ENCODE measurements at places on chromosomes 6 and 20. TPM values are rescaled to one million over a fixed set of nuclear protein-coding genes. Genes with fewer than 3 reads are reported as not detected.

BPIFB4 gene
- total RNA-seq: not detected

DNA sequence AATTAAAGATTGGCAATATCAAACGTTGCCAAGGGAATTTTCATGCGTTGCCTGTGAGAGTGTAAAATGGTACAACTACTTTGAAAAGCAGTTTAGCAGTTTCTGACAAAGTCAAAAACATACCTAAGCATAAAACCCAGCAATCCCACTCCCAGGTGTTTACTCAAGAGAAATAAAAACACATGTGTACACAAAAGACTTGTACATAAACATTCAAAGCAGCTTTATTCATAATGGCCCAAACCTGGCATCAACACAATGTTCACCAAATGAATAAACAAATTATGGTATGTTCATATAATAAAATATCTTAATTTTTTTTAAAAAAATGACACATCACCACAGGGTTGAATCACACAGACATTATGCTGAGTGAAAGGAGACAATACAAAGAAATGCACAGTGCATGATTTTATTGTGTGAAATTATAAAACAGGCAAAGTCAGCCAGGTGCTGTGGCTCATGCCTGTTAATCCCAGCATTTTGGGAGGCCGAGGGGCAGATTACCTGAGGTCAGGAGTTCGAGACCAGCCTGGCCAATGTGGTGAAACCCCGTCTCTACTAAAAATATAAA, 240.4 kb upstream of the MARCKS start:
- DNase-seq: no peak
- no peaks in the 10 kb centered on the region for H3K4me1 ChIP-seq
- H3K4me3 ChIP-seq: no peak overlapping the region
- no peak overlapping the region for H3K27ac ChIP-seq

LY6G5C gene
- 1.2 TPM for total RNA-seq

DNA sequence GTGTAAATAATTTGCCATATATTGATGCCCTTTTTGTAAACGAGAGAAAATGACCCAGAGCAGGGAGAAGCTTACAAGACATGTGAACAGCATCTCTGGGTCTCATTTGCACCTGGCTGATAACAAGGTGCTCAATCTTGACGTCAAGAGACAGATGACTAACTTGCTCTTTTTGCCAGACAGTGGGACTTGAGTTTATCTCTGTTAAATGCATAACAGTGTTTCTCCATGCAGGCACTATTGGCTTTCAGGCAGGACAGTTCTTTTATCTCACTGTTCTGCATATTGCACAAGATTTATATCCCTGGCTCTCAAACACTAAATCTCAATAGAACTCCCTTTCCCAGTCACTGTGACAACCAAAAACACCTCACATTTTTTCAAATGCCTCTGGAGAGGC, 56.4 kb downstream of the RFX6 start:
- DNase-seq: no peak
- H3K27ac ChIP-seq: no peak overlapping the region
- H3K4me1 ChIP-seq: no peaks in the 10 kb centered on the region
- no peaks in the 10 kb centered on the region for H3K36me3 ChIP-seq

DNA sequence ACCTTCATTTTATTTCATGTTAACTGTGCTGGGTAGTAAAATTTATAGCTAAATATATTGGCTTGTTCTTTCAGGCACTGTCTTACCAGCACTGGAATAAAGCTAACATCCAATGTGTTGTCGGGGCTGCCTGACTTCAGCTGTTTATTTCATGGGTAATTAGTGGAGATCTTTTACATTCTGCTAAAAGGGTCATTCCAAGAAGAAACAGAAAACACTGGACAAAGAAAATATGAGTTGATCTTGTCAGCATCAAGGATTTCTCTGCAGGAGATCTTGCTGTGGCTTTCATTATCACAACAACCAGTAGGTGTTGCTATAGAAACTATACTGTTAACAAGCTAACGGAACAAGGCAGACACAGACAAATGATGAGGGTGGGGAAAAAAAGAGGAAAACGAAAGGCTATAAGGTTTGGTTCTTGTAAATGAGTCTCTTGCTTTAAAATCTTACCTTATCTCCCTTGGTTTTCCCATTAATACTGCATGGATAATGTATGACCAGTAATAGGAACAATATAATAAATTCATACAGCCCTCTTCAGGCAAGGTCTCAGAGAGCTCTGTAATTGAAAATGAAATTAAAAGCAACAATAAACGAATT, 206.8 kb downstream of the SIM1 start:
- no peaks in the 10 kb centered on the region for H3K4me1 ChIP-seq
- H3K4me3 ChIP-seq: no peak overlapping the region
- H3K36me3 ChIP-seq: no peaks in the 10 kb centered on the region
- no peak overlapping the region for H3K27ac ChIP-seq
- no peak for DNase-seq
- no peaks in the 10 kb centered on the region for H3K27me3 ChIP-seq

GSTA2 gene
- total RNA-seq: not detected

DNA sequence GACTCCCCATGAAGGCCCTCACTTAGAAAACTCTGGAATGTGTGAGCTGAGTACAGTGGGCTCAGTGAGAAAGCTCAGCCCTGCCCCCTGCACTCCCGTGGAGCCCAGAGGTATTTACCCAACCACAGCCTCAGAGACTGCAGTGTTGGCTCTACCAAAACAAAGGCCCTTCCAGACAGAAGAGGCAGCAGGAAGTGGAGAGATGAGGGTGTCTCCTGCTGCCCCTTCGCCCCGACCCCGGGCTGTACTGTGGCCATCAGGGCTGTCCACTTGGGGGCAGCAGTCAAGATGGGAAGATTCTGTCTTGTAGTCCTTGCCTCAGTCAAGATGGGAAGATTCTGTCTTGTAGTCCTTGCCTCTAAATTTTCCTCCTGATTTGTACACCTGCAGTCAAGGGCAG, 341.3 kb downstream of the TAF4 start:
- H3K4me1 ChIP-seq: no peaks in the 10 kb centered on the region
- DNase-seq: no peak
- H3K36me3 ChIP-seq: no peaks in the 10 kb centered on the region
- peaks cover 14% of the 10 kb centered on the region for H3K27me3 ChIP-seq
- no peak overlapping the region for H3K4me3 ChIP-seq

SNPH gene
- 11.6 TPM for total RNA-seq

RFX6 gene
- not detected for total RNA-seq

GRCh38 chr20:44745598-44746366, at the start of gene KCNK15:
Gene KCNK15, plus strand, starts transcription at chr20:44745865. Its CDS starts 46 bp downstream, at chr20:44745911.
- peaks cover 17% of the 10 kb centered on the region for H3K27me3 ChIP-seq
- H3K4me1 ChIP-seq: peaks cover 12% of the 10 kb centered on the region
- peak; percentile 32 for DNase-seq
- no peaks in the 10 kb centered on the region for H3K36me3 ChIP-seq
- peak within 1 kb of the TSS; percentile 61 for H3K4me3 ChIP-seq

GRCh38 chr6:105781915-105782314, 304.2 kb upstream of the PRDM1 start:
- H3K4me1 ChIP-seq: no peaks in the 10 kb centered on the region
- DNase-seq: no peak
- H3K27ac ChIP-seq: no peak overlapping the region
- no peak overlapping the region for H3K4me3 ChIP-seq

GRCh38 chr6:2274981-2275891, 29.8 kb upstream of the GMDS start:
- no peaks in the 10 kb centered on the region for H3K4me1 ChIP-seq
- H3K36me3 ChIP-seq: peaks cover 4% of the 10 kb centered on the region
- DNase-seq: no peak

DNA sequence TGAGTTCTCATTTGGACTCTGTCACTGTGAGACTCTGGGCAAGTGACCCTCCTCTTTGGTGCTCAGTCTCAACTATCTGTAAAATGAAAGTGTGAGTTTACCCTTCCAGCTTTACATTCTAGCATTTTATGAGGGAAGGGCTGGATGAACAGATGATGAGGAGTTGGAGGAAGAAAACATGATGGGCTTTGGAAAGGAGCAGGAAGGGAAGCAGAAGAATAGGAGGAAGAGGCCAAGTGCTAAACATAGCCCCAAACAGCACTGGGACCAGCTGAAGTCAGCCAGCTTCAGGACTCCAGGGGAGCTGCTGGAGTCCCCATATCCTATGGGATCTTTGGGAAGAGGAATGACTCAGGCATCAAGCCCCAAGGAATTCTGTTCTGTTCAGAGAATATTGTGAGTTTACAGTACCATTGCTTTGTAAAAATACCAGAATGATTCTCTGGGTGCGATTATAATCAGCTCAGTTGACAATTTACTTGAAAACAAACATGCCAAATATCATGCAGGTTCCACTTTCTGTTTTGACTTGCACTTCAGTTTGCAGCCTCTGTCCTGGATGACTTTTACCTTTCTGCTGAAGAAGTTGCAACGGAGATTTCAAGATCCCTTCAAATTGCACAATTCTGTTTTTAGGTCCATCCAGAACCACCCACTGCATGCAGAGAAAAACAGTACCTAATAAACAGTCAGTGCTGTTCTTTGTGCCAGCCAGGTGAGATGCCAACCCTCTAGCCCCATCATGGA, 3.2 kb downstream of the CD40 start:
- H3K36me3 ChIP-seq: peaks cover 30% of the 10 kb centered on the region
- DNase-seq: no peak

DNA sequence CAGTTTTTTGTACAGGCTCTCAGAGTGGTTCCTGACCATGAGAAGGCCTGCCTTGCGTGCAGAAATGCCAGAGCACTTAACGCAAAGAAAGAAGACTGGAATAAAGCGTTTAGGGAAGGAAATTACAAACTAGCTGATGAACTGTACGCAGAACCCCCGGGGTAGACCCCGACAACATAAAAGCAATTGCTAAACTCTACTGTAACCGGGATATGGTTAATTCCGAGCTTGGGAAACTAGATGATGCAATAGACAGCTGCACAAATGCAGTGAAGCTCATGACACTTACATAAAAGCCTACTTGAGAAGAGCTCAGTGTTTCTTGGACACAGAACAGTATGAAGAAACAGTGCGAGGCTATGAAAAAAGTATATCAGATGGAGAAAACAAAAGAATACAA, 35.7 kb downstream of the CITED2 start:
- H3K4me3 ChIP-seq: no peak overlapping the region
- no peaks in the 10 kb centered on the region for H3K36me3 ChIP-seq
- H3K27ac ChIP-seq: peak overlapping the region; percentile 40
- H3K27me3 ChIP-seq: no peaks in the 10 kb centered on the region

GRCh38 chr6:157420497-157420896, 39.5 kb downstream of the ZDHHC14 start:
- no peak for DNase-seq
- no peak overlapping the region for H3K27ac ChIP-seq
- no peaks in the 10 kb centered on the region for H3K36me3 ChIP-seq
- H3K4me3 ChIP-seq: no peak overlapping the region
- no peaks in the 10 kb centered on the region for H3K27me3 ChIP-seq
- H3K4me1 ChIP-seq: no peaks in the 10 kb centered on the region

DTNBP1 gene
- total RNA-seq: 20.1 TPM

TRIM10 gene
- not detected for total RNA-seq

DNA sequence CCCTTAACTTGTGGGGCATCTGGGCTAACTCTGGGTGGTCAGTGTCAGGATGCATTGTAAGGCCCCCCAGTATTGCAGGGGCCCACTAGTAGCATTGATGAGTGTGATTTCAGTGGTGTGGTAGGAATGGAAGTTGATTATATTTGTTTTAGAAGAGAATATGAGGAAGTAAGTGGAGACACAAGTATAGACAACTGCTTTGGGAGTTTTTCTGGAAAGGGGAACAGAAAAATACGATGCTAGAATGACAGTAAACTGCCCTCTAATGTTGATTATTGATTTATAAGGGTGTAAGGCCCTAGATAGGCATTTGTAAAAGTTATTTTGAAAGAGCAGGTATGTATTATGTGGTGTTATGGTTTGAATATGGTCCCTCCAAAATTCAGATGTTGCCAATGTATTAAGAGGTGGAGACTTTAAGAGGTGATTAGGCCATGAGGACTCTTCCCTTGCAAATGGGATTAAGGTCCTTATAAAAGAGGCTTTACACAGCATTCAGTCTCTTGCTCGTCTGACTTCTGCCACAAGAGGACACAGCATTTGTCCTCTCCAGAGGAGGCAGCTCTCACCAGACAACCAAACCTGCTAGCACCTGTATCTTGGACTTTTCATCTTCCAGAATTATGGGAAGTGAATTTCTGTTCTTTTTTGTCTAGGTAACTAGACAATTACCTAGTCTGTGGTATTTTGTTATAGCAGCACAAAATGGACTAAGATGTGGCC, 135.9 kb upstream of the DTNBP1 start:
- no peak overlapping the region for H3K4me3 ChIP-seq
- no peak for DNase-seq
- H3K4me1 ChIP-seq: peaks cover 19% of the 10 kb centered on the region
- no peaks in the 10 kb centered on the region for H3K27me3 ChIP-seq
- H3K36me3 ChIP-seq: no peaks in the 10 kb centered on the region
- no peak overlapping the region for H3K27ac ChIP-seq

DNA sequence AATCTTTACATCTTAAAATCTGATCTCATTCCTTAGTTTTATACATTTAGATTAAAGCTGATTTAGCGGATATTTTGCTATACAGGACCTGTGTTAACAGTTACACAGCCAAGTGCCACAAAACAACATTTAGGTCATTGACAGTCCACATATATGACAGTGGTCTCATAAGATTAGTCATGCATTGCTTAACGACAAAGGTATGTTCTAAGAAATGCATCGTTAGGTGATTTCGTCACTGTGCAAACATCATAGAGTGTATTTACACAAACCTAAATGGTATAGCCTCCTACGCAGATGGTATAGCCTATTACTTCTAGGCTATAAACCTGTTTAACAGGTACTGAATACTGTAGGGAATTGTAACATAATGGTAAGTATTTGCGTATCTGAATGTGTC, 21.6 kb downstream of the ADGRG6 start:
- no peak for DNase-seq
- peaks cover 7% of the 10 kb centered on the region for H3K4me1 ChIP-seq
- no peaks in the 10 kb centered on the region for H3K36me3 ChIP-seq
- H3K27me3 ChIP-seq: peaks cover 9% of the 10 kb centered on the region
- H3K4me3 ChIP-seq: no peak overlapping the region

DDAH2 gene
- 35.2 TPM for total RNA-seq

- H3K36me3 ChIP-seq: no peaks in the 10 kb centered on the region
- no peaks in the 10 kb centered on the region for H3K4me1 ChIP-seq
- no peak for DNase-seq
- no peak overlapping the region for H3K4me3 ChIP-seq
Observed at GRCh38 chr6:129516005-129516404, 194.0 kb downstream of the ARHGAP18 start.

BPIFA1 gene
- not detected for total RNA-seq

SNRPB gene
- 62.1 TPM for total RNA-seq

GRCh38 chr6:166687879-166688205, 60.8 kb upstream of the RPS6KA2 start:
- no peak for DNase-seq
- H3K4me3 ChIP-seq: no peak overlapping the region
- H3K4me1 ChIP-seq: peaks cover 4% of the 10 kb centered on the region
- H3K27me3 ChIP-seq: no peaks in the 10 kb centered on the region

EYA4 gene
- 22.5 TPM for total RNA-seq
